Psoas muscle (tissue), 8 donors: ENCODE measurements at places on chromosomes 1 and 21.

- no peak for DNase-seq
These were observed 89.7 kb upstream of the ESRRG start for GRCh38 chr1:216812966-216813365.

GRCh38 chr1:47709019-47709871, 271.4 kb downstream of the FOXD2 start:
- DNase-seq, result no peak

DNA sequence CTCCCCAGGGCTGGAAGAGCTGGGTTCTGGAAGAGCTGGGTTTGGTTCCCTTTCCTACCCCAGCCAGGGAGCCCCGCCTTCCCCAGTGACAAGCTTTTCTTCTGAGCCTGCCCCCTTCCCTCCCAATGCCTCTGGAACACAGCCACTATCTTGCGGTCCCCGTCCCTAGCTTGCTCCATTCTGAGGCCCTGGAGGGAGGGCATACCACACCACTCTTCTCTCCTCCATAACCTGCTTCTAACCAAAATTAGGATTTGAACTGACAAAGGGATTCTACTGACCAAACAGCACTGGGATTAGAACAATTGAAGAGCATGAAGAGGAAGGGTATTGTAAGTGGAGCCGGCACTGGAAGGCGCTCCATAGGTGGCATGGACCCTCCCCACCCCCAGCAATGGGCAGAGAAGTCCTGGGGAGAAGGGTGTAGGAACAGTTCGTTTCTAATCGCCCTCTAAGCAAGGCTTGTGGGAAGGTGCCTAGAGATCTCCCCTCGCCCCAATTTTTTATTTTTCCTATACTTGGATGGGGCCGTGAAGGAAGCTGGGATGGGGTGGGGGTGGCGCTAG, 690 bp downstream of the C1orf216 start:
- peak; percentile 71 for DNase-seq

DNA sequence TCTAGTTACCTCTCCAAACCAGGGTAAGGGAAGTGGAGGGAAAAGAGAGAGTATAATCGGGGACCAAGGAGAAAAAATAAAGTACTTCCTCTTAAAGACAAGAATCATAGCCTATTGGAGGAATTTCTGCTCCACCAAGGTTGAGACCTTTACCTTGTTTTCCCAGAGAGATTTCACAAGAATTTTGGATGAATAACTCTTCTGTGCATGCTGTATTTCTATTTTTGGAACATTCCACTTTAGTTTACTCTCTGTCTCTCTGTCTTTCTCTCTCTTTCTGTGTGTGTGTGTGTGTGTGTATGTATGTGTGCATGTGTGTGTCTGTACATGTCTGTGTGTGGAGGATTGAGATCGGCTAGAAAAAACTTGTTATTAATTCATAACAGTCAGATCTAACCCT, 318.4 kb upstream of the RGS18 start:
- DNase-seq, result no peak

- no peak for DNase-seq
These were observed 99.6 kb upstream of the COG2 start for GRCh38 chr1:230542681-230543080.

DNA sequence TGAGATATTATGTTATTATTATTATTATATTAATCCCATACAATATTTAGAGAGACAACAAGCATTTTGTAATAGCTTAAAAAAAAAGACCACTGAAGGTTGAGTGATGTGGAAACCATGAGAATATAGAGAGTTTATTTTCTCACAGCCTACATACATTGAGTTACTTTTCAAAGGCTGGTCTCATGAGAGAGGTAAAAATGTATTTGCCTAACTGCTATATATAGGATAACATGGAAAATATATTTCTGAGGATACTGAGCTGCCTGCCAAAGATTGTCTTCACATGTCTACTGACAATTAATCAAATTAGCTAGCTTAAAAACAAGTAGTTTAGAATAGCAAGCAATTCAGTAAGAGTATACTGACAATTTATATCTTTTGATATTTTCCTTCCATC, 192.2 kb upstream of the NRIP1 start:
- no peak for DNase-seq

DNA sequence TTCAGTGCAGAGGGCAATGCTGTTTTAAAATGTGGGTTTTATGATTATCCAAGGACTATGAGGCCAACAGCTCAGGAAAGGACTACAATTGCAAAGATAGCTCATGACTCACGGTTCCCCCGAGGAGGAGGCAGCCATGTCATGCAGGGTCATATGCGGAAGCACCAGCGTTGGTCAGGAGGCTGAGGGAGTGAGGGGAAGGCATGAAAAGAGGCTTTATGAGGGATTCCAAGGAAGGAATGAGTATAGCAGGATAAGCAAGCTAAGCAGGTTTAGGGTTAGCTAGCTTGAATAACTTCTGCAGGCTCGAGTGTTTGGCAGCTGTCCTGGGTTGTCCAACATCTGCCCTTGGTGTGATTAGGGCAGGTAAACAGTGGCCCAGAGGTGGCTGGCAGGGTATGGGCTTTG, 495.1 kb downstream of the SETD4 start:
- peak; percentile 55 for DNase-seq

DNA sequence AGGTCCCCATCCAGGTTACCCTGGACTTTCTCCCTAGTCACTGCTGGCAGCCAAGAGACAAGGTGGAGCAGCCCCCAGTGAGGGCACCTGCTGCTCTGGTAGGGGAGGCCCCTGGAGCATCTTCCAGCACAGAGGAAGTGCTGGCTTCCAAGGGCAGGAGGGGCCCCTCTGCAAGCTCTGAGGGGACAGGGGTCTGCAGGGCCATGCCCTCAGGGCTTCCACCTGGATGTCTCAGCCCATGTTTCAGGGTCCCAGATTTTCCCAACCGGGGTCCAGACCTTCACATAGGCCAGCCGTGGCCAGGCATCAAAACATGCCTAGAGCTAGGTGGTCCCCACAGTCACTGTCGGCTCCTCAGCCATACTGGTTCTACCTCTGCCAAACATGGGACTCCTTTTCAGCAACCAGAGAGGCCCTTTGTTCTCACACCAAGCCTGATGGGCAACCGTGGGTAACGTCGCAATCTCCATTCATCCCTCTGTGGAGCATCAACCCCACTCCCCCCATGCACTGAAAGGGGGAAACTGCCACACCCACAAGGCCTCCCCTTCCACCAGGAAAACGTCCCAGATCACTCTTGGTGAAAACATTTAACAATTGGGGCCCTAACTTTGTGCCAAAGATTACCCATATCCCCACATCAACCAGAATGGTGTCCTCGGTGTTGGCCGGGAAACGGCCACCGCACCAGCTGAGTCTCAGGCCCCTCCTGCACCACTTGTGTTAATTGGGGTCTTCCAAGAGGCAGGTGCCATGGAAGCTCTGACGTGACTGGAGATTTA, 1.9 kb upstream of the COL6A2 start:
- no peak for DNase-seq

GRCh38 chr1:109040989-109041620, 797 bp downstream of the WDR47 start:
- DNase-seq, result peak; percentile 31

DNA sequence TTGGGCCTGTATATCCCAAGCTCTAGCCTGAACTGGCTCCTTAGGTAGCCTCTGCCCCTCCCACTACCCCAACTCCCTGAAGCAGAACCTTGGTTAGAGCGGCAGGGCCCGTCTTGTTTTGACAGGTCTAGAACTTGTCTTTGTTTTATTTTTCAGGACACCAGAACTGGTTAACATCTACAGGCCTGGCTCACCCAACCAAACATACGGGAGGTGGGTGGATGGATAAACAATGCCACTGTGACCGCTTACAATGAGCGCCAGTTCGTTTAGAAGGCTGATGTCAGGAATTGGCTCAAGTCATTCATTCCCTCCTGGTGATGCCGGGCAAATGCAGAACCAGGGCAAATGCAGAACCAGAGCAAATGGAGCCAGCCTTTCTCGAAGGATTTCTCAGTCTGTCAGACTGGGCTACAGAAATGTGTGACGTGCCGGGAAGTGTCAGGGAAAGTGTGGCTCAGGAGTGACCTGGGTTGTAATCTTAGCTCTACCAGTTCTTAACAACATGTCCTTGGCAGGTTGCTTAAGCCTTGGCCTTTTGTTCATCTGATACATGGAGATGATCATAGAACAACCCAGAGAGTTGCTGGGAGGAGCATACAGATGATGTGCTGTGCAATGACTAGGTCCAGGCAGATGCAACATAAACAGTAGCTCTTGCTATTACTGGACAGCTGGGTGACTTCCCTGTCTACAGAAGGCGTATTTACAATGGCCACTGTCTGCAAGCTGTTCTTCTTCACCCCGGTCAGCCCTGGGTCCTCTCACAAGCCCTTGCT, 30.5 kb upstream of the BTG2 start:
- DNase-seq, result peak; percentile 84

GRCh38 chr1:16209847-16210407, 2.5 kb downstream of the ARHGEF19 start:
- no peak for DNase-seq

DNA sequence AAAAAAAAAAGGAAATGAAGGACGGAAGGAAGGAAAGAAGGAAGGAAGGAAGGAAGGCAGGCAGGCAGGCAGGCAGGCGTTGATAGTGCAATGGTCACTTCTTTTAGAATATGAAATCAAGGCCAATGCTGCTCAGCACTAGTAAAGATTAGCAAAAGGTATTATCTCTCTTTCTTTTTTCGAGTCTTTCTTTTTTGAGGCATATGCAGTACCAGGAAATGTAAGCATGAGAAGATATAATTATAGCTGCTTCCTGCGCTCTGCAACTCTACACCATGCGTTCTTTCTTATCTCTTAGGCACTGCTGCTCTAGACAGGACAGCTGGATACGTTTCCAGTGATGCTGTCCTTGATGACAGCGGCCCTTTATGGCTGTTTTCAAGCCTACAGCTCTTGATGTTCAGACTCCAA, 1512.5 kb upstream of the B3GALT2 start:
- DNase-seq, result no peak

- DNase-seq, result no peak
These were observed 16.2 kb upstream of the SLC6A17 start for GRCh38 chr1:110134050-110134595.

DNA sequence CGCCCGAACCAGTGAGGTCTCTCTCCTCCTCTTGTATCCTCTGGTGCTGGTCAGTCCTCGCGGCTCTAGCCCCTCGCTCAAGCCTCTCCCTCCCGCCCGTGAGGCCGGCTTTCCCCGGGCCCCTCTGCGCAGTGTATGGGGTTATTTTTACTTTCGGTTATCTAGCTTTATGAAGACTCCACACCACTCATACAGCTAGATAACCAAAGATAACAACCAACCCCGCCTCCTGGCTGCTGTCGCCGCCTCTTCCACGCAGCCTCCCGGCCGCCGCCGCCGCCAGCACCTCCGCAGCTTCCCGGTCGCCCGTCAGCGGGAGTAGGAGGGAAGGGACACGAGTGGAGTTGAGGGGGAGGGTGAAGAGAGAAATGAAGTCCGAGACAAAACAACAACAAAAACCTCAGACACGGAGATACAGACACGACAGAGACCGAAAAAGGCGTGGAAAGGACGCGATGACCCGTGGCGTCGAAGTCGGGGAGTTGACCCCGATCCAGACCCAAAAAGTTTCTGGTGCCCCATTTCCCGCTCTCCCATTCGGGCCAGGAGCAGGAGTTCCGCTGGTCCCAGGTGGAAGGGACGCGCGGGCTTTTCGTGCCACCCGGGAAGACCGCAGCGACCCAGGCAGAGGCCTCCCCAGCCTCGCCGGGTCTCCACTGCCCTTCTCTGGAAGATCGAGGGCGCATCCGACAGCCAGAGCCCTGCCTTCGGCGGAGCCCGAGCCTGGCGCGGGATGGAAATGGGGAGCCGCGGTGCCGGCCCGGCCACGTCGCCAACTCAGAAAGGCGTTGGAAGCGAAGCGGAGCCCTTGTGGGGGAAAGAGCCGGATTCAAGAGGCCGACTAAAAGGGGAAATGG, 51.4 kb downstream of the RHBG start:
- DNase-seq, result no peak

DNA sequence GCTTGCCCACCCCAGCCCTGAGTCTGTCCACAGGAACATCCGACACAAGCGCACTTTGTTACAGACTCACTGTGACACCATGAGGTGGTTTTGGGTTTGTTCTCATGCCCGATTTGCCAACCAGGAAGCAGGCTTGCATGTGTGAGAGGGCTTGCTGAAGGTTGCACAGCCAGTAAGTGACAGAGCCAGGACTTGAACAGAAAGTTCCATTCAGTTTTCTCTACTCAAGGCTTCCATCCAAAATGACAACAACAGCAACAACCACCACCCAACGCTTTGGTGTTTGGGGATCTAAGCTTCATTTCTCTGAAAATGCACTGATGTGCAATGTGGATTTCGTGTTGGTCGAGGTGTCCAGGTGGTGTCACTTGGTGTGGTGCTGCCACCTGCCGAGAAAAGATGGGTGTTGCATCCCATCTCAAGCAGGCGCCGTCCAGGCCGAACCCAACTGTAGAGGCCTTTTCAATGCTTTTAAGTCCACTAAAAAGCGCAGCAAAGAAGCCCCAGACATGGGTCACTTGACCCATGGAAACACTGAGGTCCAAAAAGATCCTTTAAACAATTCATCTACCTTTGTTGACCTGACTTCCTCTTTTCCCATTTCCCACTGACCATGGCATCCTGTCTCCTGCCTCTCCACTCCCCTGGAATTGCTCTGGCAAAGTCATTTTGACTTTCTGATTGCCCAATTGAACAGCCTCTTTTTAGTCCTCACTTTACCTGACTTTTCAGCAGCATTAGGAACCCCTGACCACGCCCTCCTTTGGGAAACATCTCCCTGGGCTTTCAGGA, 12.2 kb downstream of the CITED4 start:
- peak; percentile 79 for DNase-seq

GRCh38 chr1:173353350-173353749, 123.8 kb upstream of the PRDX6 start:
- no peak for DNase-seq

DNA sequence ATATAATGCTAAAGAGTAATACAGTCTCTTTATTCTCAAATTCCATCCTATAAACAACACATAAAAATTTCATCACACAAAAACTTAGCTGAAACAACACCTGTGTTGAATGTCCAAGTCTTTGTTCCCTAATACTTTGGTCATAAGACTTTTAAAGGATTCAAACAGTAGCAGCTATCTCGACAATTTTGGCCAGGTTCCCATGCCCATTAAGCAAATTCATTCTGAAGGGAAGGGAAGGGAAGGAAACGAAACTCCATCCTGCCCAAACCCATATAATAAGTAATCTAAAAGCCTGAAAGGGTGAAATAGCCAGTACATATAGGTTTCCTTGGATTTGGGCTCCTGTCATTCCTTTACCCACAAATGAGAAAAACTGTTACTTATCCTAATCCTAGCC, 7.5 kb downstream of the IVNS1ABP start:
- no peak for DNase-seq

GRCh38 chr1:71295350-71295749, 214.5 kb upstream of the ZRANB2 start:
- no peak for DNase-seq

- DNase-seq, result no peak
These were observed 55.2 kb downstream of the UBR4 start for GRCh38 chr1:19154876-19155275.
